NCI-H460 (cell line): ENCODE measurements at places on chromosomes 12 and 14.

GRCh38 chr12:65362234-65363031, 84.0 kb downstream of the MSRB3 start:
- DNase-seq: no peak

GRCh38 chr12:94952325-94952724, 51.2 kb downstream of the NDUFA12 start:
- no peak for DNase-seq

DNA sequence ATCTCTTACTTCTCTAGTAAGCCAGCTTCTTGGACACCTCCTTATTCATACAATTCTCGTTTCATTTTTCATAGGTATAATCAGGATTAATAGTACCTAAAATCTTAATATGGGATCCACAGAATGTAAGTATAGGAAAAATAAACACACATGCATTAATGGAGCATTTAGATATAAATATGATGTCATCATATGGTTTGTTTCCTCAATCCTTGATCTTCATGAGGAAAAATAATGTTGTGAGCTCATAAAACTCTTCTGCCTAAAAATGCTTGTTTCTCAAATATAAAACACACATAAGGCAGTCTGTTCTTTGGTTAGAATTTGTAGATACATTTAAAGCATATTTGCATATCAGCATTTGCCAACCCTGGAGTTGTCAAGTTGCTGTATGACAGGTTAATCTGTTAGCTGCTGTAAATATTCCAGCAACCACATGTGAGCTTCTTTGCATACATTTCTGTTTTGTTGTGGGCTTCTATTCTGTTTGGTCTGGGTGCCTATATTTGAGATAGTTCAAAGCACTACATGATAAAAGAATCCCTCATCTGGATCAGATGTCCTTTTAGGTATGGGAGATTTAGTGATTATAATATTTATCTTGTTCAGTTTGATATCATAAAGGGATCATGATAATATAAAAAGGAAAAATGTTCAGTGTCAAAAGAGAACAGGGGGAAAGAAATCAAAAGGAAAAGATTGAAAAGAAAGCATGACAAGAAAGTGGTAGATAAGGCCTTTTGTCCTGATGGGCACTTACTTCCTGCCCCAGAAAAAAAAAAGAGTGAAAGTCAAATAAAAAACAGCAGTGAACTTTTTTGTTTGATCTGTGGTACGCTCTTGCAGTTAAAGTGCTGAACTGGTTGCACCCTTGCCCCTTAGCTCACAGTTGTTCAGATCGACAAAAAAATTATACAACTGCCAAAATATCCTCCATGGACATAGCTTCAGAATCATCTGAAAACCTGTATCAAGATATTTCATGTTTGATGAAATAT, 68.6 kb downstream of the ACSS3 start:
- DNase-seq: no peak

- no peak for DNase-seq
These were observed 4.8 kb upstream of the LYZ start for GRCh38 chr12:69343357-69343756.

DNA sequence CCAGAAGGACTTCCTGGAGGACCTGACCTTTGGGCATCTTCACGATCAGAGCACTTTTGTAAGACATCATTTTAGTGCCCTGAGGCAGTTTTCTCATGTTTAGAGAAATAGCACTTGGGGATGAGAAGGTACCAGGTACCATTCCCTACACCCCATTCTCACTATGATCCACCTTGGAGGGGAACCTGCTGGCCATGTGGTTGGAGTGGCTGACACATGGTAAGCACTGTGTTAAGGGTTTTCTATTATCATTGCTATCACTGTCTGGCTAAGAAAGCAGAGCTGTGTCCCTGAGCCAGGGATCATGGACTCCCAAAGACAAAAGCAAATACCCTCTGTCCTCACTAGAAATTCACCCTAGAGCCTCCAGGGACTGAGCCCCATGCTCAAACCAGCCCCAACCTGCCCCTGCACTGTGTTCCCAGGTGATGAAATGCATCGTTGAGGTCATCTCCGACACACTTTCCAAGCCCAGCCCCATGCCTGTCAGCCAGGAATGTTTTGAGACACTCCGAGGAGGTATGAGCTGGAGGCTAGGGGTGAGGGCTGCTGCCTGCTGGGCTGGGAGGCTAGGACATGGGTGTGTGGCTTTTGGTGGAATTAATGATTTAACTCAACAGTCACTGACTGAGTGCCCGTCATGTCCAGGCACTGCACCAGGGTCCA, 3.4 kb downstream of the CHGA start:
- no peak for DNase-seq

DNA sequence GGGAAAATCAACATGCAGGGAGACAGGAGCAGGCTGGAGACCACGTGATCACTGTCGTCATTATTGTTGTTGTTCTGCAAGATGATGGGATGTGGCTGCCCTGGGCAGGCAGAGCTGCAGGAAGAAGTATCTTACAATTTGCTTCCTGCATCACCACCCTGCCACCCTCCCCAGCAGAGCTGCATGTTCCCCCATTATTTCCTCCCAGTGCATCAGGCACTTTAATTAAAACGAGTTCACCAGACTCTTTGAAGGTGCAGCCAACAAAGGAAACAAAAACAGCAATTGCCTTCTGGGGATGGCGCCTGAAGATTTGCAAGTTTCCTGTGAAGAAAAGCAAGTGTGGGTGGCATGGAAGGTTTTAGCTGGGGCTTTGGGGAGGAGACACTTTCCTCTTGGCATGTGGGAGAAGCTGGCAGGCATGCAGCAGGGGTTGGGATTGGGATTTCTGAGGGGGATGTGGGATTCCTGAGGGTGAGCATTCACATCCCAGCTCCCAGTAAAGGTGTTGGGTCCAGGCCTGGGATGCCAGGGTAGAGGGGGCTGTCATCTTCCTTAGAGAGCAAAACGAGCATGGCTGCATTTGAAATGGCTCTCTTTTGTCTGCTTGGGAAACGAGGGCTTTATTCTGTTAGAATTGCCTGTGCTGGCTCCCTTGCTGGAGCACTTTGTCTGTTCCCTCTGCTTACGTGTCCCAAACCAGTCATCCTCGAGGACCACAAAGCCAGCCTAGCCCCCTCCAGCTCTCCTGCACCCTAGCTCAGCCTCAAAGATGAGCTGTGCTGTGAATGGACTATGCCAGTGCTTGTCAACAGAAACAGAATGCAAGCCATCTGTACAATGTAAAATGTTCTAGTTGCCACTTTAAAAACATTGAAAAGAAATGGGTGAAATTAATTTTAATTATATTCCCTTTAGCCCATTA, 11.5 kb upstream of the C14orf132 start:
- DNase-seq: no peak

DNA sequence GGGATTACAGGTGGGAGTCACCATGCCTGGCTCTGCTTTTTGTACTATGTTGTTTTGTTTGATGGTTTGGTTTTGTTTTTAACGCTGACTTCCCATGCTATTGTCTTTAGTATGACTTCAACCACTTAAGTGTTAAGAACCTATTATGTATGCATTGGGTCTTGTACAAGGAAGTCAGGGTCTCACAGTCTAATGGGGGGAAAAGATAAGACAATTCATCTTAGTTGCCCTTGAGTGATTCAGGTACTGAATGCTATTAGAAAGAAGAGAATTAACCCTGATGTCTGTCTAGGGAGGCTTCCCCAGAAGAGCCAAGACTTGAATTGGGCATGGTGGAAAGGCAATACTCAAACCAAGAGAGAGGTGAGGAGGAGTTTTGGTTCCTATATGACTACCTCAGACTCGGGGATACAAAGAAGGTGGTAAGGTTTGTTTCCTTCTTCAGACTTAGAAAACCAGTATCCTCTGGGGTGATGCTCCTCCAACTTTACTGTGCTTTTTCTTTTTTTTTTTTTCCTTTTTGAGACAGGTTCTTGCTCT, 64.6 kb downstream of the SUSD6 start:
- no peak for DNase-seq

GRCh38 chr14:43105305-43105704, 1401.8 kb downstream of the FSCB start:
- DNase-seq: no peak

GRCh38 chr12:113797535-113797868, 168.6 kb downstream of the RBM19 start:
- DNase-seq: no peak

DNA sequence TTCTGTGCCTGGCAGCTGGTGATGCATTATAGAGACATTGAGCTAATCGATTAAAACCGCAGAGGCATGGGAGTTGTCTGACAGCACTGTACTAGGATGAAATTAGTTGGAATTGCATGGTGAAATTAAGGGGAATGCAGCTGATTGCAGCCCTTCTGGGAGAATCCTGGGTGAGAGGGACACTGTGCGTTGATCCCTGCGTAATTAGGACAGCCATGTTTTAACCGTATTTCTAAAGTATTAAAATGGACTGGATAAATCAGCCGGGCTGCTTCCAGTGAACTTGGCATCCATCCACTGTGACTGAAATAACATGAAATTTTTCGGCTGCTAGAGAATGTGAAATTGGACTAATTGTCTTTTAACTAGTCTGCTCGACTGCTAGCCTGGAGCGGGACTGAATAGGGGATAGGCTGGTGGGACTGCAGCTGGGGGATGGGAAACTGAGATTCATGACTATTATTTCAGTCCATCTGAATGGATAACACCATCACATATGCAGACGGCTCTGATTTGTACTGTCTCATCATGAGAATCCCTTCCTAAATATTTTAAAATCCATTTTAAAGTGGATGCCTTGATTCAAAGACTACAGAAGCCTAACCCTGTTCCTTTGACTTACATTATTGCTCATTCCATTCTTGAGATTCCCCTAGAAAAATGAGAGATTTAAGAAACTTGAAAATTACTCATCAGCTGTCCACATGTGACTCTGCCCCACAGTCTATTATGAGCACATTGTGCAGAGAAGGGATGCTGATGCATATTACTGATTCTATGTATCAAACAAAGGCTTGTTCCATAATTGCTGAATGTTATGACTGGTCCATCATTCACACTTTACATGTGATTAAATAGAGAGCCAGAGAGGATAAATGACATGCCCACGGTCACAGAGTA, 343.9 kb downstream of the NPAS3 start:
- no peak for DNase-seq

DNA sequence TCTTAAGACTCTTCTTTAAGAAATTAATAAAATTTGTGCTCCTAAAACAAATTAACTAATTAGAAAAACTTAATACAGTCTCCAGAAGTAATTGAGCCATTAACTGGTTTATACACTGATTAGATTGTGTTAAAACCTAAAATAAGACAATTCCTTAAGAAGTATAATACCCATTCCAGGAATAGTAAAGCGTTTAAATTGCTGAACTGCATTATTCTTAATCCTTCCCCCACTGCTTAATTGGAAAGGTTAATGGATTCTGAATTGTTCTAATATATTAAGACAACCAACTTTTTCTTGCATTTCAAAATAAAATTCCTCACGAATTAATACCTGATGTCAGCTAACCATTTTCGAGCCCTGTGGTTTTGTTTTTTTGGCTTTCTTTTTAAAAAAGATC, 128.4 kb downstream of the KICS2 start:
- DNase-seq: no peak

GRCh38 chr12:29945904-29946303, 162.2 kb upstream of the TMTC1 start:
- DNase-seq: no peak

DNA sequence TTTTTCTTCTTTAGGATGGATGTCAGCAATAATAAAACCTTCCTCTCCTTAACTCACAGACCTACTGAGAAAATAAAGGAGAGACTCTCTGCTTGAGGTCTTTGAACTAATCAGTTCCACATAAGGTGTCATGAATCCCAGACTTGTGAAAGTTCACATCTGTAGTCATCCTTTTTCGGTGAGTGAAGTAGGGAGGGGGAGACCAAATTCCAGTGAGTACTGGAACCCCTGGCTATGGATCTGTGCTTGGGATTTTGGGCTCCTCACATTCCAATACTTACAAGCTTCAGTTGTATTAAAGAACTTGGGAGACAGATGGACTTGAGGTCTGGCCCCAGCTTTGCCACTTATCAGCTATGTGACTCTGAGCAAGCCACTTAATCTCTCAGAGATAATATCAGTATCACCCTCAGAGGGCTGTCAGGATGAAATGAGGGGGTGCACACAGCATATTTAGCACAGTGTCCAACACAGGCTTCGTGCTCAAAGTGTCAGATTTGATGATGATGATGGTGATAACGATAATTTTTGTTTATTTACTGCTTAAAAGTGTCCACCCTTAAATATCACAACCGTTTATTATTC, 34.8 kb upstream of the APPL2 start:
- DNase-seq: no peak

DNA sequence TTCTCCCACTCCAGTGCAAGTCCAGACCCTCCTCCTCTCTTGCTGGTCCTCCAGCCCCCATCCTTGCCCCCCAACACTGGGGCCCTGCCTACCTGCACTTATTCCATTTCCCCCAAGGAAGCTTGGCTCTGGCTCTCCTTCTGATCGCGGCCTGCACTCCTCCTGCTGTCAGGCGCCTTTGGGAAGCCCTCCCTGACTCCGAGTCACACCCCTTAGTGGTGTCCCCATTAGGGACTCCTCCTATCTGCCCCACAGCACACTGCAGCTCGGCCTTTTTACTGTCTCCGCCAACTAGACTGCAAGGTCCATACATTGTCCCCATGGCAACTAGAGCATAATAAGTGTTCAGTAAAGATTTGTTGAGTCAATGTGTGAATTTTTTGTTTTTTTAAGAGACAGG, 32.9 kb downstream of the FIGNL2 start:
- no peak for DNase-seq

DNA sequence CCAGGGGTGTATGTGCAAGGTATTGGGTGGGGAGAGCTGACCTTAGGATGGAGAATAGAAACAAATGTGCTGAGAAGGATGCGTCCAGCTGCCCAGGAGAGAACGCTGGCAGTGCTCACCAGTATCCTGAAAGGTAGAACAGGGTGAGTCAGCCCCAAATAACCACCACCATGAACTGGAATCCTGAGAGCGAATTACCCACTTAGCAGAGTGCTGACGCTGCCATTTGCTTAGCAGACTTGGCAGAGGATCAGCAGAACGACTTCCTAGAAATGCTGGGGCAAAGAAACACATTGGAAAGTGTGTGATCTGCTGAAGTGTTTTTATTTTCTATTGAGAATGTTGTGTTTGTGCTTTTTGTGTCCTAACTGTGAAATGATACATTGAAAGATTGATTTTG, 213.6 kb downstream of the ADGRD1 start:
- no peak for DNase-seq
